ENCODE measurements at places on chromosomes 7 and 10.

- no peak for DNase-seq
These were observed 67.8 kb downstream of the ZNF248 start for GRCh38 chr10:37789590-37789989.

- DNase-seq: no peak
These were observed 8.3 kb downstream of the ANKRD7 start for GRCh38 chr7:118232837-118233236.

DNA sequence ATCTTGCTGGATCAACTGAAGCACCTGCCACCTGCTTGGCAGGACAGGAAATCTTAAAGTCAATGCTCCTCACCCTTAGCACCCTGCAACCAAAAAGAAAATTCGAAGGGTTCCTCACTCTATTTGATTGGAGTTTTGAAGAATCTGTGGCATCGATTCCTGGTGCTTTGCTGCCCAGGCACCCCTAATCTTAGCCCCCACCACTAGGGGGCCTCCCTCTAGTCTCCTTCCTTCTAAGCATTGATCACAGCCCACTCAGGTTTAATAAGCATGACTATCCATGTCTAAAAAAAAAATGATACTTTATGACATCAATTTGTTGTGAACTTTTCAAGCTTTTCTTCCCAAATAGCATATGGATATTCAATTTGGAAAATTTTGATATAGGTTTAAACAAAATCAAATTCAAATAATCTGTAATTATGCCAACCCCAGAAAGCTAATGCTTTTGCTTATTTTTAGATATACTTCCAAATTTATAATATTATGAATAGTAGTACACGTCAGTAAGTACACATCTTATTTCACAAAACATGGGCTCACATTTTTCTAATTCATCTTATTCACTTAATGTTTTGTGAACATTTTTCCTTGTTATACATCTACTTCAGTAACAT, 45.3 kb downstream of the NRG3 start:
- no peak for DNase-seq

GRCh38 chr7:28688174-28688573, 270.0 kb downstream of the TRIL start:
- DNase-seq: no peak

DNA sequence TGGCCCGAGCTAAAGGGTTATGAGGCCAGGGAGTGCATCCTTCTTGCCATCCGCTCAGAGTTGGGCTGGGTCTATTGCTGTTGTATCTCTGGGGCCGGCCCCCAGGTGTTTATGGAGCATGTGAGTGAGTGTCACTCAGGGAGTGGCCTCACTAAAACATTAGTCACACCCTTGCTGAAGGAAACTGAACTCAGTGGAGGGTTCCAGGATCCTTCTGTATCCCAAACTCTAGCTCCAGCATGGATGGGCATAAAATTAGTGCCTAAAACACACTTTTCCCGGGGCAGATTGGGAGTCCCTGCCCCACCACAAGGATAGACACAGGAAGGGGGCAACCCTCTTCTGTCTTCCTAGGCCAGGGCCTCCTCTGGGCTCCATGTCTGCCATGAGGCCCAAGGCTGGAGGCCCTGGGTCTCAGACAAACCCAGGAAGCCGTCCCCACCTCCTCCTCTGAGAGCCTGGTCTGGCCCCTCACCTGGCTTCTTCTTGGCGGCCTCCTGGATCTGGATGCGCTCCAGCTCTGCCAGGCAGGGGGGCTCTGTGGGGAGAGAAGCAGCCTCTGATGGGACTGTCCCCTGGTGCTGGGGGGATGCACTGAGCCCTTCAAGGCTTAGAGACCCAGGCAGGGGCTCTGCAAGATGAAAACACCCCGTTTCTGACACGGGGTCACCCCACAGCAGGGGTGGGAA, 24.5 kb downstream of the SPOCK2 start:
- no peak for DNase-seq

GRCh38 chr7:150875791-150876190, 23.5 kb downstream of the AOC1 start:
- no peak for DNase-seq

GRCh38 chr10:129888784-129889616, 75.1 kb downstream of the EBF3 start:
- DNase-seq: no peak
